Germinal center (tissue), 1 donor: ENCODE measurements at places on chromosomes 6 and 20.

GRCh38 chr20:55172310-55173002 lies 697.1 kb downstream of the DOK5 start:
- no peak for DNase-seq

DNA sequence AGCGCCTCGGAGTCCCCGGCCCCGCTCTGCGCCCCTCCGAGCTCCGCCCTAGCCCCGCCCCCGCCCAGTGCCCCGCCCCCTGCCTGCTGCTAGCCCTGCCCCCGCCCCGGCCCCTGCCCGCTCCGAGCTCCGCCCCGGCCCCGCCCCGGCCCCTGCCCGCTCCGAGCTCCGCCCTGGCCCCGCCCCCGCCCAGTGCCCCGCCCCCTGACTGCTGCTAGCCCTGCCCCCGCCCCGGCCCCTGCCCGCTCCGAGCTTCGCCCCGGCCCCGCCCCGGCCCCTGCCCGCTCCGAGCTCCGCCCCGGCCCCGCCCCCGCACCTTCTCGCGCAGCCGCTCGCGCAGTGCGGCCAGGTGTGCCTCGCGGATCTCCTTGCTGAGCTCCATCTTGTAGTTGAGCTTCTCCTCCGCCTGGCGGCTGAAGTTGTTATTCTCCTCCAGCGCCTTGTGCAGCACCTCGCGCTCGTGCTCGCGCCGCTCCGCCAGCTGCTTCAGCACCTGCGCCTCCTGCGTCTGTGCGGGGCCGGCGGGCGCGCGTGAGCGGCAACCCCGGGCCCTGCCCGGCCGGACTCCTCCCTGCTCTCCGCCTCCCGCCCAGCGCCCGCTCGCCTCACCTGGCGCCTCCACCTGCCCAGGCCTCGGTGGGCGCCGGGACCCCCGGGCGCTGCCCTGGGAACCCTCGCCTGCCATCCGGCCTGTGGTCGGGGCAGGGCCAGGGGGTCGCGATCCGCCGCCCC lies 11.3 kb downstream of the STMN3 start:
- peak; percentile 95 for DNase-seq

DNA sequence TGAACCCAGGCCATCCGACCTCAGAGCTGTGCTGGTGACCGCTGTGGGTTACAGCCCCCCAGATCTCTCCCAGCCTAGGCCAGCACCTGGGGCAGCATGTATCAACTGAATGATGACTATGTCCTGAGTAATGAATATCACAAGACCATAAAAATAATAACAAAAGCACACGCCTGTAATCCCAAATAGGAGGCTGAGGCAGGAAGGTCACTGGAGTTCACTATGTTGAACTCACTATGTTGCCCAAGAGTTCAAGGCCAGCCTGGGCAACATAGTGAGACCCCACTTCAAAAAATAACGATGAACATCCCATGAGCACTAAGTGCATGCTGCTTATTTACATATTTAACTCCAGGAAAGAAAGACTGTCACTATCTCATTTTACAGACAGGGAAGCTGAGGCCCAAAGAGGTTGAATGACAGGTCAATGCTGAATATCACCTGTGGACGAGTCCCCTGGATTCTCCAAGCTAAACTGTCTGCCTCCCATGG lies 92.3 kb downstream of the NFATC2 start:
- no peak for DNase-seq

GRCh38 chr20:4508773-4509172 lies 212.9 kb upstream of the PRND start:
- no peak for DNase-seq

- no peak for DNase-seq
These were observed 23.6 kb downstream of the OR2B2 start for GRCh38 chr6:27888566-27888965.

- DNase-seq: no peak
These were observed 23.9 kb downstream of the ERMARD start for GRCh38 chr6:169775321-169775720.

- DNase-seq: no peak
These were observed 124.3 kb downstream of the DLL1 start for GRCh38 chr6:170166511-170167122.

DNA sequence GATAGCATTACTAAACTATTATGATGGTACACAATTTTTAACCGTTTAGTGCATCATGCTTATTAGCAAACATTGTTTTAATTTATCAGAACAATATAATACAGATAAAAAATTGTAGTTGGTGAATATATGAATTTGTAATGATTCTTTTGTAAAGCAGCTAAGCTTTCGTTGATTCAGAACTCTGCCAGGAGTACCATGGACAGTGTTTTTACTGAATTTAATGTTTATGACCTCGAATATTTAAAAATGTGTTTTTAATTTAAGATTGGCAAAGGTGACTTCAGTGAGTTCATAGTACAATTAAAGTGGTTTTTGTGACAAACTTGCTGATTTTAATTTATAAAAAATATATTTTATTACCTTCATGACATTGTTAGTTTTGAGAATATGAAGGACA lies 10.0 kb downstream of the AFDN start:
- no peak for DNase-seq

- DNase-seq: peak; percentile 9
These were observed 85.8 kb downstream of the LYRM4 start for GRCh38 chr6:5174756-5175549.

DNA sequence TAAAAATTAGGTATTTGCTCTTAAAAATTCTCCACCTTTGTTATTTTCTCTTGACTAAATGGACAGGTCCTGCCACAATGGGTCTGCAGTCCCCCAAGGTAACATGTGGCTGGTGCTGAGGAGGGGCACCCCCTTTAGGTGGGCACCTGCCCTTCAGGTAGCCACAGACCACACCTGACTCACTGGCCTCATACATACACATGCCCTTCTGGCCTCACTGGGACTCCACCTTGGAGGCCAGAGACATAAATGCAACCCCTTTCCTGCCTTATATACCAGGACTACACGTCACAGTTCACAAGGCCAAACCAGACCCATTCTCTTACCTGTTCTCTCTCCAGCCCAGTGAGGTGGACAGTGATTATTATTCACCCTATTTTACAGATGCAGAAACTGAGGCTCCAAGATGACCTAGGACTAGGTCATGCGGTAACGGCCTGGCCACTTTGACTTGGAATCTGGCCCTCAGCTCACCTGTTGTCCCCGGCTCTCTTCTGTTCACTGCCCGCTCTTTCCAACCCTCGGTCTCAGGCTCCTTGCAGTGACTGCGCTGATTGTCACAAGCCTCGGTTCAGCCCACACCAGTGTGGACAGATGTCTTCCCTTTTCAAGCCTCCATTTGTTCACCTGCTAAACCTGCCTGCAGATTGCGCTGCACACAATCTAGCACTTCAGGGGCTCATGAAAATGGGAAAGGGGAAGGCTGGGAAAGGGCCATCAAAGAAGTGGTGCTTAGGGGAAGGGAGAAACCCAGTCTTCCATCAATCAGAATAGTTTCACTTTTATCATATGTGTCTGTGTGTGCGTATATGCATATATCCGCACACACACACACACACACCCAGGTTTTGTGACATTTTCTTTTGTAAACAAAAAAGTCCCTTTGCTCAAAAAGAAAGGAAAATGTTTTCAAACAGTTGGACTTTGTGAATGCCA lies 121.7 kb downstream of the BCAS1 start:
- no peak for DNase-seq

DNA sequence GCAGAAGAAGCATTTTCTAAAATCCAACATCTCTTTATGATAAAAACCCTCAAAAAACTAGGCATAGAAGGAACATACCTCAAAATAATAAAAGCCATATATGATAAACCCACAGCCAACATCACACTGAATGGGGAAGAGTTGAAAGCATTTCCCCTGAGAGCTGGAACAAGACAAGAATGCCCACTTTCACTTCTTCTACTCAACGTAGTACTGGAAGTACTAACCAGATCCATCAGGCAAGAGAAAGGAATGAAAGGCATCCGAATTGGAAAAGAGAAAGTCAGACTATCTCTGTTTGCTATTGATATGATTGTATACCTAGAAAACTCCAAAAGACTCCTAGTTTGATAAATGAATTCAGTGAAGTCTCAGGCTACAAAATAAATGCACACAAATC lies 7.9 kb upstream of the CDK19 start:
- no peak for DNase-seq

- peak; percentile 30 for DNase-seq
These were observed 62.0 kb upstream of the EPB41L1 start for GRCh38 chr20:36092398-36093024.

GRCh38 chr6:31651602-31652191 lies 764 bp downstream of the BAG6 start:
- no peak for DNase-seq

- DNase-seq: no peak
These were observed 12.1 kb downstream of the ADGRF1 start for GRCh38 chr6:47029865-47030561.

DNA sequence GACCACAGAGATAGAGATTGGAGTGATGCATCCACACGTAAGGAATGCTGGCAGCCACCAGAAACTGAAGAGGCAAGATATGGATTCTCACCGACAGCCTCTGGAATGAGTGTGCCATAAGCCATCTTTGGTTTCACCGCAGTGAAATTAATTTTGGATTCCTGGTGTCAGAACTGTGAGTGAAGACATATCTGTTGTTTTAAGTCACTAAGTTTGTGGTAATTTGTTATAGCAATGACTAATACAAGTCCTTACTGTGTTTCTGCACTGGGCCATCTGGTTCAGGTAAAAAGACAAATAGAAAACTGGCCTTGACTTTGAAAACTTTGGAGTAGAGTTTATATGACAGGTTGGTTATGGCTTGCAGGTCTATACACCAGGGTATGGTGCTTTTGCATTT lies 261.9 kb downstream of the PHF3 start:
- DNase-seq: no peak

DNA sequence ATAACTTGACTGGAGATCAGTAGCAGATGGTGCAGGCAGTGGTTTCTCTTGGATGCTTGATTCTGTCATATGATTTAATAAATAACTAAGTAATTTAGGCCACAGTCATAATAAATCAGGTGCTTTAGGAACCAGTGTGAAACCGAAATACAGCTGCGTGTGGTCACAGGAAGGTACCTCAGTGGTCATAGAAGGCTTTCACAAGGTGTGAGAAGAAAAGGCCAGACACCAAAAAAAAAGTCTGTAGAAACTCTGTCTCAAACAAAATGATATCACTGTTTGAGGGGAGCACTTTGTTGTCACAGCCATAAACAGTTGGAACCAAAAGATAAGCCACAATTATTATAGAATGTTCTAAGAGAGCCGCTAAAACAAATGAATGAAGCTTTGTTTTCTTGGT lies 56.5 kb downstream of the ARMC2 start:
- DNase-seq: no peak

- no peak for DNase-seq
These were observed 89.7 kb downstream of the MDGA1 start for GRCh38 chr6:37607944-37608343.

DNA sequence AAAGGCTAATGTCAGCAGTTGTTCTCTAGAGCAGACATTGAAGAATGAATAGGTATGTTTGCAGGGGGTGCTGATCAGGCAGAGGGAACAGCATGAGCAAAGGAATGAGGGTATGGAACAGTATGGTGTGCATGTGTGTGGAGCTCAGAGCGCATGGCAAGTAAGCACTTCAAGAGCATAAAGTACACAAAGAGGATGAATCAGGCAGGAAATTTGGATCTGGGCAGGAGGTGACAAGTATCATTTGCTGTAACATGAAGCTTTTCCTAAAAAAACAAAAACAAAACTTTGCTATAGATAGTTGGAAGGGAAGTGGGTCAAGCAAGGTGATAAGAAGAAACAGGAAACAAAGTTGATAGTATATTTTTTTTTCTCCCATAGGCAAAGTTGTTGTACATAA lies 746.8 kb downstream of the HDGFL1 start:
- no peak for DNase-seq

GRCh38 chr6:137121401-137121997 lies 51.9 kb downstream of the IL22RA2 start:
- no peak for DNase-seq

DNA sequence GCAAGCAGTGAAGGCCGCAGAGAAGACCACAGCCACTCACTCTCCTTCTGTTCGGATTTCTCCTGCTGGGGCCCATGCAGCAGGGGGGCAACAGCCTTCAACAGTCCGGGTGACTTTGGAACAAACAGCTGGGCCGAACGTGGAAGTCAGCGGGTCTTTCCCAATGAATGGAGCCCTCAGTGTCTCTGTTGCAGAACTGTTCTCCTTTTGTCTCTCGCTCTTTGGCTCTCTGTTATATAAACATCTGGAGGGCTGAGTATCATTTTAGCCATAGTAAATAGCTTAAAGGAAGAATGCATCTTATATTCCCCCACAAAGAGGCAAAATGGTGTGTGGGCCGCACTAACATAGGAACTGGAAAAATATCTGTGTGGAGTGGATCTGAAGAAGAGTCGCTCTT lies 136.7 kb upstream of the RALGAPA2 start:
- DNase-seq: no peak

GRCh38 chr20:31815408-31816188 lies 3.6 kb upstream of the MYLK2 start:
- DNase-seq: no peak

DNA sequence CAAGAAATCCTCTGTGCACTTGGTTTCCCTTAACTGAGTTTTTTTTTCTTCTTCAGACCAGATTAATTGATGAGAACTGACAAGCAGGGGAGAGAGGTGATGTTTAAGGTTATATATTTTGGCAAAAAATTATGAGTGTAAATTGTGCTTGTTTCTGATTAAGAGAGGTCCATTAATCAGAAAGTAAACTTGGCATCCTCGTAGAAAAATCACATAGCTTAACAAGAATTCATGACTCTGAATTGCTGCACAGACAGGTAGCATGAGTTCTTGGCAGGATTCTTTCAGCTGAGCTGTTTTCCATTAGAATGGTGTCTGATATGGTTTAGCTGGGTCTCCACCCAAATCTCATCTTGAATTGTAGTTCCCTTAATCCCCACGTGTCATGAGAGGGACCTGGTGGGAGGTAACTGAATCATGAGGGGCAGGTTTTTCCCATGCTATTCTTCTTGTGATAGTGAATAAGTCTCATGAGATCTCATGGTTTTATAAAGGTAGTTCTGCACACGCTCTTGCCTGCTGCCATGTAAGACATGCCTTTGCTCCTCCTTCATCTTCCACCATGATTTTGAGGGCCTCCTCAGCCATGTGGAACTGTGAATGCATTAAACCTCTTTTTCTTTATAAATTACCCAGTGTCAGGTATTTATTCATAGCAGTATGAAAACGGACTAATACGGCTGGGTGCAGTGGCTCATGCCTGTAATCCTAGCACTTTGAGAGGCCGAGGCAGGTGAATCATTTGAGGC lies 34.2 kb upstream of the DDR1 start:
- DNase-seq: no peak

DNA sequence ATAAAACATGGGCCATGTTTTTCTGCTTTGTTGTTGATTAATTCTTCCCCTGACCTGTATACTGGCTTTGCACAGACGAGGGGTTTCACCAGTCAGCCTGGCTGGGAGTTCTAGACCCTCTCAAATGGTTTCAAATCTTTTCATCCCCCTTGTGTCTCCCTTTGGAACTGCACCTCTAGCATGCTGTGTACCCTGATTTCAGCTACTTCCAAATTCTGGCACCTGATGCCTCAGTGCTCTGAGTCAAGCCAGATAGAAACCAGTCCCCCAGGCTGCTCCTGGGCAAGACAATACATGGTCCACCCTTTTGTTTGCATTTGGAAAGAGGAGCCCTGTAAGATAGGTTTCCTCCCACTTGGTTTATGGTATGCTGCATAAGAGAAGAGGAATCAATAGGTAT lies 290.2 kb downstream of the BTBD3 start:
- no peak for DNase-seq
